ENCODE measurements at places on chromosomes 5 and 9.

GRCh38 chr9:35754264-35754663, at the start of gene MSMP:
MSMP (minus strand) TSS chr9:35754276; CDS start chr9:35754129, 147 bp downstream.
- DNase-seq, result no peak

DNA sequence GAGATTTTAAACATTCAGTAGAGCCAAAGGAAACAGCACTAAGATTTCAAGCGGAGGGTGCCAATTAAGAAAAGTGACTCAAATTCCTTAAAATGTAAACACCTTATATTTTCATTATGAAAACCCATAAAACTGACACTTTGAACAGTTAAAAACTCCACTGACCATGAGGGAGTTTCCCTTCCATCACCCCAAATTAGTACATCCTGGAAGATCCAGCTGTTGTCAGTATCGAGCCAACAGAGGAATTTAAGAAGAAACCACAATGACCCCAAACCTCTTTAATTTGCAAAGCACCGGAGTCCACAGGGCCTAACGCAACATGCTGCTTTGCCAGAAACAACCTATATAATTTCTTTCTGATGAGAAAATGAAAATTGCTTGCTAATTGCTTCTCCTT, 41.3 kb downstream of the ROR2 start:
- no peak for DNase-seq

GRCh38 chr9:93645921-93646639, 69.7 kb downstream of the PHF2 start:
- DNase-seq, result no peak

DNA sequence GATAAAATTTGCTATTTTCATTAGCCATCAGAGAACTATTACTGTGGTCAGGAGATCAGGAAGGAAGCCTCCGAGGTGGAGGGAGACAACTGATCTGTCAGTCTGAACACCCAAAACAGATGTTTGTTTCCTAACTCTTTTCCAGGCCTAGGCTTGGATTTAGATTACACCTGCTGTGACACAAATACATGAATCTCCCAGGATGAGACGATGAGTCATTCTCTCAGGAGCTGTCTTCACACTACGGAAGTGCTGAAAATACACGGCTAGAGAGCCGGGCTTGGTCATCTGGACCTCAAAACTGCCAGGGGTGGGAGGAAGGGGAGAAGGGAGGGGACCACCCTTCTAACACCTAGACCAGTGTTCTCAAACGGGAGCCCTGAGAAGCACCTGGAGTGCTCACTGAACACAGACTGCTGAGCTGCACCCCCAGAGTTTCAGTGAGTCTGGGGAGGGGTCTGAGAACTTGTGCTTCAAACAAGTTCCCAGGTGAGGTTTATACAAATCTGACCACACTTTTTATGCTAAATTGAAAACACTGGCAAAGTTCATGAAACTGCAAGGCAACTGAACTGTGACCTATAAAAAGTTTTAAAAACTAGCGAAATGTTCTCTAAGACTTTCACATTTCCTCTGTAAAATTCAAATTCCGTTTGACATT, 80.3 kb upstream of the EQTN start:
- DNase-seq, result no peak

DNA sequence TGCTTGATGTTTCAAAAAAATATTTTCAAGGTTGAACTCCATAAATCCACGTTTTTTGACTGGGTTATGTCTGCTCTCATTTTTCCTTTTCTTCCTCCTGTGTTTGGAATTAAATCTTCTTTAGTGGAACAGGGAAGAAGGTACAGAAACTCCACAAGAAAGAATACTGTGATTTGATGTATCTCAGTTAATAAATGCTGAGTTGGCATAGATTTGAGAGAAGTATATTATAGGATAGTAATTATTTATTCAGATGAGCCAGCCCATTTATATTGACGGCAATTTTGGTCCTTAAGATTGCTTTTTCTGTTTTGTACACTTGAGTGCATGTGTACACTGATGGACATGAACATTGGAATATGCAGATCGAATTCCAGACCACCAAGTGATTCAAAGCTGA, 481.4 kb downstream of the PSAT1 start:
- no peak for DNase-seq
